ENCODE measurements at places on chromosomes 16 and 17. TPM values are rescaled to one million over a fixed set of nuclear protein-coding genes. Genes with fewer than 3 reads are reported as not detected.

CALB2 gene
- total RNA-seq: 0.47 TPM

SOCS3 gene
- total RNA-seq: 103 TPM

PRAC1 gene
- 33.5 TPM for total RNA-seq

DPEP3 gene
- not detected for total RNA-seq
